B cell (primary cell): ENCODE measurements at places on chromosomes 16 and 17. TPM values are rescaled to one million over a fixed set of nuclear protein-coding genes. Genes with fewer than 3 reads are reported as not detected.

GRCh38 chr16:8961811-8962390 lies 1.8 kb downstream of the USP7 start:
- DNase-seq: peak; percentile 34
- H3K36me3 ChIP-seq: no peaks in the 10 kb centered on the region
- H3K4me3 ChIP-seq: peak overlapping the region; percentile 56
- H3K27me3 ChIP-seq: no peaks in the 10 kb centered on the region

- DNase-seq: no peak
- no peaks in the 10 kb centered on the region for H3K36me3 ChIP-seq
- H3K4me1 ChIP-seq: peaks cover 67% of the 10 kb centered on the region
- H3K27me3 ChIP-seq: no peaks in the 10 kb centered on the region
Observed at GRCh38 chr16:66551788-66552285, 539 bp upstream of the CKLF start.

- H3K27ac ChIP-seq: no peak overlapping the region
- H3K4me1 ChIP-seq: peaks cover 9% of the 10 kb centered on the region
- no peak for DNase-seq
- no peak overlapping the region for H3K4me3 ChIP-seq
- peaks cover 33% of the 10 kb centered on the region for H3K27me3 ChIP-seq
- no peaks in the 10 kb centered on the region for H3K36me3 ChIP-seq
Observed at GRCh38 chr17:43784068-43784467, 3.8 kb downstream of the CFAP97D1 start.

DNA sequence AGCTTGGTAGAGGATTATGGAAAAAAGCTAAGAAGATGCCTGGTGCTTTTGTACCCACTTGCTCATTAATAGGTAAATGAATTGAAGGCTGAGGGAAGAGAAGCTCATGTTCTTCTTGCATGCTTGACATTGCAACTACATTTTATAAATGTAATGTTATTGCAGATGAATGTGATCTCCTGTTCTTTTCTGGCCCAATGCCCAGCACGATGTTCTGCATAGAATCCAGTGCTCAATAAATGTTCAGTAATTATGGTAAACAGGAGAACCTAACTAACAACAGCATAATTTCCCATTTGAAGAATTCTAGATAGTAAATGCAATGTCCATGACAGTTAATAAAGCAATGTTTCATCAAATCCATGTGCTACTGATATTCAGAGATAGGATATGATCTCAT lies 638.2 kb upstream of the SOX9 start:
- H3K4me3 ChIP-seq: no peak overlapping the region
- no peak overlapping the region for H3K27ac ChIP-seq
- DNase-seq: no peak
- no peaks in the 10 kb centered on the region for H3K27me3 ChIP-seq

SRCAP gene
- 20.9 and 21.4 TPM in 2 replicates for polyA plus RNA-seq

AGRP gene
- polyA plus RNA-seq: not detected in 2 replicates

DNA sequence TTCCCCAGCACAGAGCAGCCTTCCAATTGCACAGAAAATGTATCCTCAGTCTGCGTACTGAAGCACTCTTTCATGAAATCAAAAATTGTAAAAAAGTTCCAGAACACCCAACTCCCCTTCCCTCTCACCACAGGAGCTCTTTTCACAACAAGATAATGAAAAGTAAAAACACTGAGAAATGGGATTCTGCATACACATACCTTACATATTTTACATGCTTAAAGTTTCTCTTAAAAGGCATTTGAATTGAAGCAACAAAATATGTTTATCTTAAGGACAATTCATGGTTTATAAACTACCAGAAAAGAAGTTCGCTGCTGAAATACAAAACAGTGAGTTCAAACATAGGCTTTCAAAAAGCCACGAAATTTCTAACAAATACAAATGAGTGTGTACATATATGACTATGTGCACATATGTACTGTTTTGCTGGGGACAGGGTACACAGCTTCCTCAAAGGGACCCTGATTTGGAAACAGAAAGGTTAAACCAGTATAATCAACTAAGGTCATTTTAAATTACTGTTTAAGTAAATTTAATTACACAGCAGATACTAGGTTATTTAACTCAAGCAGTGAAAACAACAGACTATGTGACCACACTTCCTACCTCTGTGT lies 33.8 kb downstream of the COG1 start:
- no peak for DNase-seq
- no peak overlapping the region for H3K27ac ChIP-seq
- H3K4me1 ChIP-seq: peaks cover 23% of the 10 kb centered on the region
- H3K27me3 ChIP-seq: no peaks in the 10 kb centered on the region
- H3K4me3 ChIP-seq: no peak overlapping the region
